NCI-H446 (cell line): ENCODE measurements at places on chromosomes 11 and 22.
A peak's percentile ranks its signal among the peaks of the same experiment; 100 is the strongest.

- DNase-seq = no peak
These were observed 29.9 kb upstream of the MALAT1 start for GRCh38 chr11:65468874-65469333.

DNA sequence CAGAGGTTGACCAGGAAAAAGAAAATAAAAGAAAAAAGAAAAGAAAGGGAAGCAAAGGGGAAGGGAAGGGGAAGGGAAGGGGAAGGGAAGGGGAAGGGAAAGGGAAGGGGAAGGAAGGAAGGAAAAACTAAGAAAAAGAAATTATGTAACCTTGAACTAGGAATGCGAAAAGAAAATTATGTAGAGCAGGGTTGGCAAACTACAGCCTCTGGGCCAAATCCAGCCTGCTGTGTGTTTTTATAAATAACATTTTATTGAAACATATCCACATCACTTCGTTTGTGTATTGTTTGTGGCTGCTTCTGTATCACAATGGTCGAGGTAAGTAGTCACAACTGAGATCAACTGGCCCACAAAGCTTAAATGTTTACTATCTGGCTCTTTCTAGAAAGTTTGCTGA is 56.7 kb downstream of the CLPB start:
- DNase-seq = no peak

DNA sequence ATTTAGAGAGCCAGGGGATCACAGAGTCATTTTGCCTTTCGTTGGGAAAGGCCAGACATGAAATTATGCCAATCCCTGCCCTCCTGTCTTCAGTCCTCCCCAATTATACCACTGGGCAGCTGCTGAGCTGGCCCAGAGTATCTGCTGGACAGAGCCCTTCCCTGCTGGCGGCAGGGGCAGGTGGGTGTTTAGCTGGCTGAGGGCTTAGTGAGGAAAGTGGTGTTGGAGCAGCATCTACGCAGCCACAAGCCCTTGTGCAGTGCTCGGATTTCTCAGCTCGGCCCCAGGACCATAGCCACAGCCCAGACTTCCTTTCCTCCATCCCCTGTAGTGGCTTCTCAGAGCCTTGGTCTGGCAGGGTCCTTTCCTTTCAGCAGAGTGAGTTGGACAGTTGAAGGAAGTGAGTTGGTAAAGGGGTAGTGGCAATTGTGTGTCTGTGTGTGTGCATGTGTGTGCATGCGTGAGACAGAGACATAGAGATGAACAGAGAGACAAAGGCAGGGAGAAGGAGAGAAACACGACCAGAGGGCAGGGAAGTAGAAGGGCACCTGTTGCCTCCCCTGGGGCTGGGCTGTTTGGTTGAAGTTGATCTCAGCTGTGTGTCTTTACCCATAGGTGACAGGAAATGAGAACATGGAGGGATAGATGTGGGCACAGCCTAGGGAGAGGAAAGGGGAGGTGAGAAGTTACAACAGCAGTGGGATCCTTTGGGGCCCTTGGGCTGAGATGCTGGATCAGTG is 66.2 kb downstream of the GRIK4 start:
- no peak for DNase-seq

DNA sequence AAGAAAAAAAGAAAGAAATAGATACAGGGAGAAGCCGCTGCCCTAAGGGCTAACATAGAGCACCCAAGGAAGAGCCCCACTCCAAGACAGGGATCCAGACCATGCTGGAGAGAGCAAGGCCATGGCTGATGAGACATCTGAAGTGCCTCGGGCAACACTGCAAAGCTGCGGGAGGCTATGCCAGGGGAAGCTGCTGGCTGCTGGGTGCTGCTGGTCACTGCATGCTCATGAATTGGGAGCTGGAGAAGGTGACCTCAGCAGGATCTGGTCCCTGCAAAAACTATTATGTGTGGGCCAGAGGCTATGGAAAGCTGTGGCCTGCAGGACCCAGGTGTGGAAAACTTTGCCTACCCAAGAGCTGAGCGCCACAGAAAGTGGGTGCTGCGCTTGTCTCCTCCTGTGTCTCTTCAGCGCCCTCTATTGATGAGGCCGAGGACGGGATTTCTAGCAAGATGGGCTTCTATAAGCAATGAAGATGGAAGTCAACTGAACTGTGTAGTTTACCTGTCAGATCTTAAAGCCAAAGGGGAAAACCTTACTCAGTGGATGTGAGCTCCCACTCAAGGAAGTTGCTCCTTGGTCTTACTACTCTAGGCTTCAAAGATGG is 17.3 kb upstream of the SLC29A2 start:
- DNase-seq = peak; percentile 55

DNA sequence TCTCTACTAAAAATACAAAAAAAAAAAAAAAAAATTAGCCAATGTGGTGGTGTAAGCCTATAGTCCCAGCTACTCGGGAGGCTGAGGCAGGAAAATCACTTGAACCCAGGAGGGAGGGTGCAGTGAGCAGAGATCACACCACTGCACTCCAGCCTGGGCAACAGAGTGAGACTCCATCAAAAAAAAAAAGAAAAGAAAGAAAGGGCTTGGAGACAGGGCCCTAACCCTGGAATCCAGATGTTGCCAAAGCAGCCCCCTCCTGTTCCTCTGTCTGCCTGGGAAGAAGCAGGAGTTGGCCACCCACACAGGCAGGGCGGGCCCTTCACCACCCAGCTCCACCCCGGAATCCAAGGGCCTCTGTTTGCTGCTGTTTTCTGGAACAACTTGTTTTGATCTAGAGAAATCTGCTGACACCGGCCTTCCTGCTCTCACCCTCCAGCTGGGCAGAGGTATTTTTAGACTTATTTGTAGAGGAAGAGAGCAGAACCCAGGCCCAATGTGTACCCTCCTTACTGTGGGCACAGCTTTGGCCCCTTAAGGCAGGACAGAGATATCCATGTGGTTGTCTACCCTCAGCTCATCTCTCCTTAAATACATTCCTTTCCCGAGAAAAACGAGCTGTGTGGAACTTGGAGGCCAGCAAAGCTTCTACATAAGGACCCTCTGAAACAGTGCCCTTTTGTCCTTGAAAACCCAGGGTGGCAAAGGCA is 2.7 kb upstream of the NEAT1 start:
- DNase-seq = peak; percentile 76
